Fibroblast of upper back skin (primary cell): ENCODE measurements at places on chromosomes 16 and 17.

GRCh38 chr16:49158029-49158642 is 123.5 kb downstream of the CBLN1 start:
- peak; percentile 1 for DNase-seq

- DNase-seq = no peak
These were observed 32.5 kb downstream of the PPM1E start for GRCh38 chr17:58788199-58788598.

DNA sequence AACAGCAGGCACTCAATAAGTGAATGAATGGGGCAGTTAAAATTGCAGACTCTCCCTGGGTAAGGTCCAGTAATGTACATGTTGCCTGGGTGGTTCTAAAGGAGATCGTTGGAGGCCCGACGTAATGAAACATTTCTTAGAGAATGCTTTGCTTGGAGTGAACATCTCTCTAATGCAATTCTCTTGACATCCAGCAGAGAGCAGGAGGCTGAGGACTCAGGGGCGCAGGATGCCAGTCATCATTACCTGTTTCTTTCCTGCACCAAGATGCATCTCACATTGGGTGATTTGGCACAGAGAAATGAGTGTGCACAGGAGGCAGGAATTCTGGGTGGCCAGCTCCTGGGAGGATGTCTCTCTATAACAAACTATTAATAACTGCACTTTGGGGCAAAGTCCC is 130.3 kb upstream of the RBBP6 start:
- DNase-seq = no peak

GRCh38 chr16:89268585-89268984 is 51.1 kb downstream of the ZNF778 start:
- no peak for DNase-seq

DNA sequence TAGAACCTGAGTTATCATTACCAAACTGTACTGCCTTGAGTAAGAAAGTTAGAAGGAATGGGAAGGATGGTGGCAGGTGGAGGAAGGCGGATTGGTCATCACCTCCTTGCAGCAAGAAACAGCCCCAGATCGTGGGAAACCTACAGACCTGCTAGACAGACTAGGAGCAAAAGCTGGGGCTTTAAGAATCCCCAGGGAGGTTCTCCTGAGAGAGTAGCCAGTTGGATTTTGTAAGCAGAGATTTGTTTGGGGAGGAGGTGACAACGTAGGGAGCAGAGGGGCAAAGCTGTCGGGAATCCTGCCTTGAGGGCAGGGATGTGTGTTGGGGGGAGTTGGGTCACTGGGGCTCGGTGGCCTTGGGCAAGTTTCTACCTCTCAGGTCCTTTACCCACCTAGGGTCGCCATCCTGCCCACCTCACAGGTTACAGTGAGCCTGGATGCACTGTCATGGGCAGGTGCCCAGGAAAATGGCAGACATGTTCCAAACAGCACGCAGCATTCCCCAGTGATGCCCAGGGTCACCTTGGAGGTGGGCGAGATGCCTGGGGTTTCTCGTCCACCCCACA is 49.2 kb upstream of the STH start:
- no peak for DNase-seq

GRCh38 chr17:64152428-64153125 is 22.6 kb upstream of the ERN1 start:
- DNase-seq = no peak

GRCh38 chr17:17668775-17669579 is 12.3 kb upstream of the RAI1 start:
- DNase-seq = peak; percentile 42

- no peak for DNase-seq
These were observed 31.5 kb upstream of the IRX6 start for GRCh38 chr16:55292491-55292890.

DNA sequence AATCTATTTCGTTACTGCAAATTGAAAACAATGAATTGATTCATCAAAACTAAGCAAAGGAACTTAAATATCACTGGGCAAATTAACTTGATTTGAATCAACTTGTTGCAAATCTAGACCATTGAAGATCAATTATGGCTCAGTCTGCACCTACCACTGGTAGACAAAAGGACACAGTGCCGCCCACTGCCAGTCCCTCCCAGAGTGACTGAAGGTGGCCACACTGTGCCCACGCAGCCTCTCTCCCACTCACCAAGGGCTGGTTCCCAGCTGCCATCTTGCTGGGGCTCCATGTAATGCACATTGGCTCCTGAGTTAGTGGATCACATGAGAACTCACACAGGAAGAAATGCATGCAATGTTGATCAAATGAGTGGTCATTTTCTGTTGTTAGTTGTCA is 78.1 kb downstream of the PLXDC1 start:
- no peak for DNase-seq

DNA sequence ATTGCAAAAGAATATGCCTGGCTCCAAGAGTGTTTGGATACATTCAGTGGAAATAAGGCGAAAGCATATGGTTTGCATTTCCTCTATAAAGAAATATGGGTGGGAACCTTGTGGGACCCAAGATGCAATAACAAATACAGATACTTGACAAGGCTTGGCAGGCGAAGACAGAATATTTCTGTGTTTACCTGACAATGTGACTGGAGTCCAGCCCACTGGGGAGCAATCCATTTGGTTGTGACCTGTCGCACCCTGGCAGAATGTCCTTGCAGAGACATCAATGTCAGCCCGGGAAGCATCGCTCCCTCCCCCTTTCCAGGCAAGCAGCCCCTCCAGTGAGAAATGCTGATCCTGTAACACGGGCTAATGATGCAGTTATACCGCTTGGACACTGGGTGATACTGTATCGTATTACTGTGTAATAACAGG is 296.6 kb downstream of the MAF start:
- DNase-seq = no peak

GRCh38 chr16:67236563-67237395 is 9.8 kb downstream of the TMEM208 start:
- peak; percentile 39 for DNase-seq

GRCh38 chr17:1002771-1003555 is 6.0 kb downstream of the TIMM22 start:
- peak; percentile 72 for DNase-seq

GRCh38 chr17:35705230-35705629 is 26.2 kb upstream of the RASL10B start:
- no peak for DNase-seq

- no peak for DNase-seq
These were observed 10.5 kb downstream of the MNT start for GRCh38 chr17:2390199-2390836.
